ENCODE measurements at places on chromosomes 12 and 14.
A peak's percentile ranks its signal among the peaks of the same experiment; 100 is the strongest.

DNA sequence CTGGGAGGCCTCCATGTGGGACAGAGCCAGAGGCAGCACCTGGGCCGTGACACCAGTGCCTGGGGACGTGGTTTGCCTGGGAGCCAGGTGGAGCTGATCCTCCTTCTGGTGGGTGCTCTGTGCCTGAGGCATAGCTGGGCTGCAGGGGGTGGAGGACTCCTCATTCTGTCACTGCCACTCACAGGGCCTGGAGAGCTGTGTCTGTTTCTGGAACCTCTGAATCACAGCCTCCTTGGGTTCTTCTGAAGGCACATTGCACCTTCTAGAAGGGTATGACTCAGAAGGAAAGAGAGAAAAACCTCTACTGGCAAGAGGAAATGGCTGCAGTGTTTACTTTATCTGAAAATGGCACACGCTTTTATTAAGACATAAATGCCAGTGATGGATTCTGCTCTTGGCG lies 659.8 kb downstream of the VRK1 start:
- DNase-seq, result peak; percentile 66

GRCh38 chr12:62748941-62749468 lies 185.9 kb downstream of the PPM1H start:
- DNase-seq, result no peak

- DNase-seq, result no peak
Measured at GRCh38 chr12:79549531-79550271, 141.1 kb downstream of the PAWR start.

DNA sequence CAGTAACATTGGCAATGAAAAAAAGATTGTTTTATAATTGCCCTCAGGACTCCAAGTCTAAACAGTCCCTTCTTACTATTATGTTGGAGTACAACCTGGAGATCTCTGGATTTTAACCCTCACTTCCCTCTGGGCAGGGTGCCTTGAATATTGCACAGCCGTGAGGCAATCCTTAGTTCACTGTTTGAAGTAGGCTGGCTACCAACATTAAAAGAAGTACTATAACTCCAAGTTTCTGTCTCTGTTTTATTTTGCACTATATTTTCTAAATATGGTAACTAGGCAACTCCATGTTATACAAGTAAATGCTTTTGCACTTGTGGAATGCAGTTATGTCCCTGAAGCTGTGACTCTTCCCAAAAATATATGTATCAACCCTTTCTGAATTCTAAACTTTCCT lies 490.7 kb downstream of the EGLN3 start:
- DNase-seq, result no peak

- no peak for DNase-seq
Measured at GRCh38 chr14:90625445-90625844, 190.8 kb downstream of the TTC7B start.

DNA sequence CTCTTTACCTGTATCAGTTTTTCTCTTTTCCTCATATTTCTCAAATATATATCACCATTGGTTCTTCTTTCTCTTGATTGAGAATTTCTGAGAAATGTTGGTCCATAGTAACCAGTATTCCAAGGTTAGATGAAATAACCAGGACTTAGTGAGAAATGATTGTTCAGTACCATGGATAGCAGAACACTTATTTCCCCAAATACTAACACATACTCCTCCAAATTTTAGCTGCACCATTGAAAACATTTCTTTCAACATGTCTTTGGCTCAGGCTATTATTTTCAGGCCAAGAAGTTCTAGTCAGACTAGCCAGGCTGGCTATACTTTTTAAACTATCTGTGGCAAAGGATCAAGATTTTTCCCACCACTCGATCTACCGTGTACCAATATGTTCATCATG lies 113.3 kb downstream of the PTPRO start:
- DNase-seq, result no peak

DNA sequence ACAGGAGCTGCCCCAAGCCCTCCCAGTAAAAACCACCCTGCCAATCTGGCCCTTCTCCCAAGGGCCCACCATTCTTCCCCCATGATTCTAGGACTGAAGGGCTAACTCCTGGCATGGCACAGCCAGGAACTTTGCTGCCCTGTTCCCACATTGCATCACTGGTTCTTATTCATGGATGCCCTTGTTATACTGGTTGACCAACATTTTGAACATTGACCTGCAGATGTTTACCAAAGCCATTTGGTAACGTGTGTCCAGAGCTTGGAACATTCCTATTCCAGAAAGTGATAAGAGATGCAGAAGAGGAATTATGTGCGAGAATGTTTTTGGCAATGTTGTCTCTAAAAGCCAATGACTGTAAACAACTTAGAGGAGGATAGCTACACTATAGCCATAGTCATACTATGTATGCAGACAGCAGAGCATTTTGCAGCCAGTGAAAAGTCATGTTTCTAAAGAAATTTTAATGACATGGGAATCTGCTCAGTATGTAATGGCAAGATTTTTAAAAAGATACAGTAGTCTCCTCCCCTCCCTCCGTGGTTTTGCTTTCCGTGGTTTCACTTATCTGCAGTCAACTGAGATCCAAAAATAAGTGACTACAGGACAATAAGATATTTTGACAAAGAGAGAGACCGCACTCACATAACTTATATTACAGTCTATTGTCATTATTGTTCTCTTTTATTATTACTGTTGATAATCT lies 108.8 kb downstream of the DAAM1 start:
- DNase-seq, result no peak

GRCh38 chr12:78240827-78241226 lies 410.1 kb downstream of the NAV3 start:
- no peak for DNase-seq

DNA sequence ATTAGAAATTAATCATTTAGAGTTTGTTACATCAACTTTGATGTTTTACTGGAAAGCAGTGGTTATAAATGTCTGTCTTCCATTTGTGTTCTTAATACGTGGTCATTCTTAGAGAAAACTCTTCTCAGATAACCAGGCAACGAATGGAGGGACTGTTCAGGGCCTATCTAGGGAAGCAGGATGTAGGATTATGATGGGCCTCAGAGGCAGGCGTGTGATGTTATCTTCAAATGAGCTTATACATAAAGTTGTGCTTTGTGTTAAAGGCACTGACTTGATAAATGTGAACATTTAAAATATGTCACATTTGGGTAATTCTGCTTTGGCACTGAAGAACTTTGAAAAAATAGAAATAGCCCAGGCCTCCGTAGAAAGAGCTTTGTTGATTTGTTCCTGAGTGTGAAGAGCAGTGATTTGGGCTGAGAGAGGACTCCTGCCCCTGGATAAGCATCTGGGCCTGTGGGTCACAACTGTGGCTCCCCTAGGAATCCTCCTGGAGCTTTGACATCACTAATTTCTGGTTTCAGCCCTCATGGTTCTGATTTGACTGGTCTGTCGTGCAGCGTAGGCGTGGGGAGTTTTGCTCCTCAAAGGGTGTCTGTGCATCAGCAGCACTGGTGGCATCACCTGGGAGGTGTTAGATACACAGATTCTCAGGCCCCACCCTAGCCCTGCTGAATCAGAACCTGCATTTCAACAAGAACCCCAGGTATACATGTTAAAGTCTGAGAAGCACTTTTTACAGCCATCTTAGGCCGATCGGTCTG lies 55.4 kb downstream of the SAMD4A start:
- no peak for DNase-seq

- DNase-seq, result no peak
Measured at GRCh38 chr12:42356344-42356743, 30.4 kb downstream of the PPHLN1 start.

- DNase-seq, result no peak
Measured at GRCh38 chr14:50756300-50756699, 74.7 kb downstream of the NIN start.

DNA sequence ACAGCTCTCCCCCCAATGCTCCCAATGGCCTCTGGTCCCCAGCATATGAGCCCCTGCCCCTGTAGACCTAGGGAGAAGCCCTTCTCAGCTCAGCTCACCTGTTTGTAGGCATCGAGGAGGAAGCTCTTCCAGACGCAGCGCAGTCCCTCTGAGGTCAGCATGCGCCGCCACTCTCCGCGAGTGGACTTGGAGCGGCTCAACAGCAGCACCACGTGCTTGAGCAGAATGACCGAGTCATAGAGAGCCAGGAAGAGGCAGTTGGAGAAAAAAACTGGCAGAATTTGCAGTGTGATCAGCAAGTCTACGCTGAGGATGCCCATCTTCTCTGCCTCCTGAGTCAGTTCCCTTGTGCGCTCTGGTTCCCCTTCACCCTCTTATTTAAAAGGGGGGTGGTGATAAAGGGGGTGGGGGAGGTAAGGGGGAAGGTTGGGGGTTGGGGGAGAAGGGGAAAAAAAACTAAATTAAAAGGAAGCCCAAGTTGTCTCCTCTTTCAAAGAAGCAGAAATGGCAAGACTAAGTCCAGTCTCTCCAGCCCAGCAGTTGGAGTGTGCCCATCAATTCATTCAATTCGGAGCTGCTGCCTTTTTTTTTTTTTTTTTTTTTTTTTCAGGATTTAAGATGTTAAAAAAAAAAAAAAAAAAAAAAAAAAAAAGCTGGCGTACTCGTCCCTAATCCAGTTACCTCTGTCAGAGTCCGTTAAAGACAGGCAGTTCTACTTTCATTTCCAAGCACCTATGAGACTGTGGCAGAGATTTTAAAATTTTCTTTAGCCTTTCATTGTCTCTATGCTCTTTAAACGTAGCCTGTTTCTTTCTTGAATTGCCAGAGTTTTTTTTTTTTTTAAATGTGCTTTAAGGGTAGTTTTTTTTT lies at the start of gene DIO2:
Gene DIO2 (minus strand): TSS at position 352 of the 870 bp plus-strand sequence. CDS start 32 bp downstream, at position 320.
- no peak for DNase-seq

DNA sequence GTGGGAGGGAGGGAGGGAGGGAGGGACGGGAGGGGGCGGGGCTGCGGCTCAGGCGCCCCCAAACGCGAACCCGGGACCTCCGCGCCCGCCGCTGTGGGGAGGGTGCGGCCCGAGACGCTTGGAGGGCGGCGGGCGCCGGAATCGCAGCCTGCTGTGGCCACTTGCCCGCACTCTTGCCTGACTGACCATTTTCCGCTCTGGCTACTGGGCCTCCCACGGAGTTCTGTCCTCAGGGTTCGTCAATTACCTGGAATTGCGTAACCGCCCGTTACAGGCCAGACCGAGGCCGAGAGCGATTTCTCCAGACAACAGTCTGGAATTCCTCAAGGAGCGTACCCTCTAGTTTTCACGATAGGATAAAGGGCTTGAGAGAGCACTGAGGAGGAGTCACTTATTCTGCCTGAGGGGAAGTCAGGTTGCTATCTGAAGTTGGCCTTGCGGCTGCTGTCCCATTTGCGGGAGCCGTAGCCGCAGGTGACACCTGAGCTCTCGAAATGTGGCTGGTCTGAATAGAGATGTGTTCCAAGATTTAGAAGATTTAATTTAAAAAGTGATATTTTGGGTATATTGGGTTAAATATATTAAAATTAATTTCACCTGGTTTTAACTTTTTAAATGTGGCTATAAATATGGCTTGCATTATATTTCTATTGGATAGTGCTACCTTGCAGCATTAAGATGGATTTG lies 446 bp upstream of the ZNF641 start:
- no peak for DNase-seq

- DNase-seq, result no peak
Measured at GRCh38 chr12:114981036-114981435, 297.1 kb upstream of the TBX3 start.

DNA sequence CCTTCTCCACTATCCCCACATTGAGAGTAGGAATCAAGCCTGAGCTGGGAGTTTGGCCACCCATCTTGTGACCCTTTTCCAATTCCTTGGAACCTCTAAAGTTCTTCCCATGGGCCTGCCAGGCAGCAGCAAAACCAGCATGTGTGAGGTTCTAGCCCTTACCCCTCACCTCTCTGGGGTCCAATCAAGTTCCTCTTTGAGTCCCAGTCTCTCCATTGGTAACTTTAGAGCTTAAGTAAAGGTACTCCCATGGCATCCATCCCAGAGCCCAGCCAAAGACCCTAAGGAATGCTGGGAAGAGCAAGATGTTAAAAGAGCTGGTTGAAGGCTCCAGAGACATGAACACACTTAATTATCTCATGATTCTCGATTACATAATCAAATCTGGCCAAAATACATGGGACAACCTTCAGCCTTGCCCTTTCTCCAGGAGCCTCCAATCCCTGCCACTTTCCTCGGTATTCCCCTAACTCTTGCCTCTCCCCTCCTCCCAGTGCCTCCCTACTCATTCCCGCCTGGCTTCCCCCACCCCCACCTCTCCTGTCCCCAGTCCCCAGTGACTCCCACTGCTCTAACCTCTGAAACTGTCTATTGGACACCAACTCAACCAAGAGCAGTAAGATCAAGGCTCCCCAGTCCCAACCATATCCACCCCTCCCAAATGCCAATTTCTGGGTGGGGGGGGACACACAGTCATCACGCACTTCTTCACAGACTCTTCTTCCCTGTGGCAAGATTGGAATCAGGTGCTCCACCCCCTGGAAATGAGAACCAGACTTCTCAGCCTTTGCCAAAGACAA lies 4.8 kb upstream of the TNS2 start:
- DNase-seq, result no peak

DNA sequence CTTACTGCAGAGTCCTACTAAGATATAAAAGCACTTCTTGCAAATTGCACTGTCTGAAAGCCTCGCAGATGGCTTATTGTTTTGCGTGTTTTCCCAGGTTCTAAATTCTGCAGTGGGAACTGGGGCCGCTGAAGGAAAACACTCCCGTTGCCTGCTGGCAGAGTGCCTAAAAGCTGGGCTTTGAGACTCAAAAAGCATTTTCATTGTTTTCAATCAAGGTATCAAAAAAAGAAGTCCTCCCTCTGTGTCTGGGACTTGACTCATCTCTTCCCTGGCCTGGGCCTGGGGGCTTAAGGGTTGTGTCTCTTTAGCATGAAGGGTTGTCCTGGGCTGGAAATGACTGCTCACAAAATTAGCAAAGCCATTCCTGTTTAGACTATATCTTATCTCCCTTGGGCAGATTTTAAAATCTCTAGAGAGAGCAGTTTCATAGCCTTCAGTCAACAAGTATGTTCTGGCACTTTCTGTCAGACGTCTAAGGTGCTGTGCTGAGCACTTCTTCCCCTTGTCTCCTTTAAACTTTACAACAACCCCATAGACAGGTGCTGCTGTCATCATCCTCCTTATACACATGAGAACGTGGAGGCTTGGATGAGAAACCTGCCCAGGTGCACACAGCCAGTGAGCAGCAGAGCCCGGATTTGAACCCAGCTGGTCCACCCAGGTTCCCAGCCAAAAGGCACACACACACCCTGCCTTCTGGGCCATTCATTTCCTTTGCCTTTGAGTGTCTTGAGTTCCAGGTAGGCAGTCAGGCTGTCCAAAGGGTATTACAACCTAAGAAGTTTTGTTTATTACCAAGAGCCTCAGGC lies 31.1 kb downstream of the ELK3 start:
- DNase-seq, result no peak

DNA sequence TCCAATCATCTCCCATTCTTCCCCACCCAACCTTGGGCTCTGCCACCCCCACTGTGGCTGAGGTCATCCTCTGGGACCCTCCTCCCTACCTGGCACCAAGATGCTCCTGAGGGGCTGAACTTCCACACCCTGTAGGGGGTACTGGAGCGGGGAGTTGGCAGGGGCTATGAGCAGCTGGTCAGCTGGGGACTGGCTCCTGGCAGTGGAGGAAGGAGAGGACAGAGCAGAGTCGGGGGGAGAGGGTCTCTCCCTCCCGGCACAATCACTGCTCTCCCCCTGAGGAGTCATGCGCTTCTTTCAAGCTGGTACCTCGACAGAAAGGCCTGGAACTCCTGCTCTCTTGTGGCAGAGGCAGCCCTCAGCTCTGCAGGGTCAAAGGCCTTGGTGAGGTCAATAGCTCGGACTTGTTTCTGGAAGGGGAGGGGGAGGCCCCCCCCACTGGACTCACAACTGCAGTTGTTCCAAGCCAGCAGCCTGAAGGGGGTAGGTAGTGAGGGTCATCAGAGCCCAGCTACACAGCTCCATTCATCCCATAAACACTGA lies 2.0 kb downstream of the B4GALNT1 start:
- DNase-seq, result no peak
